ENCODE measurements at places on chromosomes 7 and 10. TPM values are rescaled to one million over a fixed set of nuclear protein-coding genes. Genes with fewer than 3 reads are reported as not detected.

Gene PLA2G12B
- not detected for total RNA-seq

Gene CALD1
- 0.47 TPM for total RNA-seq

DNA sequence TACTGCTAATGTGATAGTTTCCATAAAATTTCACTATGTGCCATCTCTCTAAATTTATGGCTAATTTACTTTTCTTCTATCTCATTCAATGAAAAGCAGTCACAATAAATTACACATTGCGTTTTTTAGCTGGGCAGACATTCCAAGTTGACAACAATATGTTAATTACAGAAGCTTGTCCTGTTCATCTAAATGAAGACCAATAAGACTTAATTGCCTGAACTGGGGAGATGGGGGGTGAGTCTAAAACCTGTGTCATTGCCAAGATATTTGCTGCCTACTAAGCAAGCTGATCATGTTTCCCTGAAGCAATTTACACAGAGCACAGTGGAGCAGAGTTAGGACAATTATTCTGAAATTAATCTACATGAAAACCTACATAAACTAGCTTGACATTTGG, 89.3 kb upstream of the ADRB1 start:
- H3K4me1 ChIP-seq = peaks cover 19% of the 10 kb centered on the region
- DNase-seq = no peak
- peaks cover 3% of the 10 kb centered on the region for H3K27me3 ChIP-seq
- H3K27ac ChIP-seq = no peak overlapping the region
- H3K36me3 ChIP-seq = peaks cover 3% of the 10 kb centered on the region
- H3K4me3 ChIP-seq = no peak overlapping the region

DNA sequence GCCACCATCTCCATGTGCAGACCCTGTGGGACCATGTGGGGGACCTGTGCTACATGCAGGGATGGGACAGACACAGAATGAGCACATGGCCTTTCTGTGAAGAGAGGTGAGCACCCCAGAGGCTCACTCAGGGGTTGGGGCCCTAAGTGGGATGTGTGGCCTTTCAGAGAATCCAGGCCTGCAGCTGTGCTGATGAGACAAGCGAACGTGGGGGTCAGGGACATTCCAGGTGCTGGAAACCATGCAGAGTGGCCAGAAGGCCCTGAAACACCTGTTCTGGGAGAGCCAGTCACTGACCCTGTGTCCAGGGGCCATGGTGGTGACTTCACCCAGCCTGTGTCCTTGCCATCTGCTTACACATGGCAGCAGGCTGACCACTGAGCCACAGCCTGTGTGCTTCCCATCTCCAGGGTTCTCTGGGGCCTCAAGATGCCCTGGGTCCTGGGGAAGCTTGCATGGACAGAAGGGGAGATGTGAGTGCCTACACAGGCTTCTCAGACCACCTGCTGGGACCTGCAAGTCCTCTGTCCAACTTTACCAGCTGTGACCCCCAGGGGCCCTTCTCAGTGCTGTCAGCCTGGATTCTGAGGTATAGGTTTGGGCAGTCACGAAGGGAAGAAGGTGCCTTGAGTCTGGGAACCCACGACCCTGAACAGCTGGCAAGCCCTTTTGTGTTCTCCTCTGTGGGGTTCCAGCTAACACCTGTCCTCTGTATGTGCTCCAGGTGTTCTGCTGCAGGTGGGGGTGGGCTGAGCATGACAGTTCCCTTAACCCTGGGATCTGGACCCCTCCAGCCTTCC, 17.6 kb downstream of the RAMP3 start:
- no peaks in the 10 kb centered on the region for H3K36me3 ChIP-seq
- no peak for DNase-seq
- H3K27ac ChIP-seq = no peak overlapping the region
- no peaks in the 10 kb centered on the region for H3K4me1 ChIP-seq

Gene INMT
- total RNA-seq = 0.12 TPM

DNA sequence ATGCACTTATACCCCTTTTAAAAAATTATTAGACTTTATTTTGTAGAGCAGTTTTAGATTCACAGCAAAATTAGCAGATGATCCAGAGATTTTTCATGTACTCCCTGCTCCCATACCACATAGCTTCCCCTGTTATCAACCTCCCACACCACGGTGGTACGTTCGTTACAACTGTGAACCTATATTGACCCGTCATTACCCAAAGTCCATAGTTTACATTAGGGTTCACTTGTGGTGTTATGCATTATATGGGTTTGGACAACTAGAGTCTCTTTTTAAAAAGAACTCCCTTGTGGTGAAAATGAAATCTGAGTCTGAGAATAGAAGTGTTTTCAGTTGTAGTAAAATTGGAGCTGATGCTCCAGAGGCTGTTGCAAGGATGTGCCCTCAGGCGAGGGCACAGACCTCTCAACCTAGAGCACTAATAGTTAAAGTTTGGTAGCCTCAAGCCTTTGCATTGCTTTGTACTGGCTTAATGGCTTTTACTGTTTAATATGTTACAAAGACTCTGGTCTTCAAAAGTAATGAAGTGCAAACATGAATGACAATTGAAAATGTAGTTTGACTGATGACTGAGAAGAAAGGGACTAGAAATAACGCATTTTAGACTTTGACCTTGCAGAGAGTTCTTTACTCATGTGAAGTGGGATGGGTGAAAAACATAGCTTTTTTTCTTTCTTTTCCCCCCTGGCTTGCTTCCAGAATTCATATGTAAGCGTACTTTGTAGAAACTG, 30.6 kb upstream of the CSTF2T start:
- no peaks in the 10 kb centered on the region for H3K4me1 ChIP-seq
- no peak overlapping the region for H3K27ac ChIP-seq
- no peak overlapping the region for H3K4me3 ChIP-seq
- no peak for DNase-seq
- H3K27me3 ChIP-seq = peaks cover 2% of the 10 kb centered on the region
- H3K36me3 ChIP-seq = no peaks in the 10 kb centered on the region

DNA sequence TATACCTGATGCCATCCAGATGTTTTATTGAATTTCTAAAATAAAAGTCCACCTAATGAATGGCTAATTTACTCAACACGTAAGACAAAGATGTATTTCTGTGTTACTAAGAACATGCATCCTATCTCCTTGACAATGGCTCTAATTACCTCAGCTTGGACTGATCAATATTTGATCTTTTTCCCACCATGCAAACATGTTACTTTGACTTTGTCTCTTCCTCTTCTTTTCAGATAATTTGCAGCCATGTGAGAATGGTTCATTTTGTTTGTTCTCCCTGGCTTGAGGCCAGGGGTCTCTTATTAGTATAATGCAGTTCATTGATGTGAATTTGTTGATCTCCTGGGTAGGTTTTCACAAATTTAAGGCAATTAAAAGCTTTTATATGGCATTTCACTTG, 302.1 kb downstream of the ADK start:
- no peak overlapping the region for H3K27ac ChIP-seq
- H3K27me3 ChIP-seq = no peaks in the 10 kb centered on the region
- H3K36me3 ChIP-seq = peaks cover 23% of the 10 kb centered on the region

GRCh38 chr7:116672596-116673456, 830 bp downstream of the MET start:
- no peak for DNase-seq
- peaks cover 8% of the 10 kb centered on the region for H3K4me1 ChIP-seq
- H3K36me3 ChIP-seq = no peaks in the 10 kb centered on the region
- no peak overlapping the region for H3K27ac ChIP-seq
- peak overlapping the region; percentile 39 for H3K4me3 ChIP-seq

Gene AASS
- 1.7 TPM for total RNA-seq

DNA sequence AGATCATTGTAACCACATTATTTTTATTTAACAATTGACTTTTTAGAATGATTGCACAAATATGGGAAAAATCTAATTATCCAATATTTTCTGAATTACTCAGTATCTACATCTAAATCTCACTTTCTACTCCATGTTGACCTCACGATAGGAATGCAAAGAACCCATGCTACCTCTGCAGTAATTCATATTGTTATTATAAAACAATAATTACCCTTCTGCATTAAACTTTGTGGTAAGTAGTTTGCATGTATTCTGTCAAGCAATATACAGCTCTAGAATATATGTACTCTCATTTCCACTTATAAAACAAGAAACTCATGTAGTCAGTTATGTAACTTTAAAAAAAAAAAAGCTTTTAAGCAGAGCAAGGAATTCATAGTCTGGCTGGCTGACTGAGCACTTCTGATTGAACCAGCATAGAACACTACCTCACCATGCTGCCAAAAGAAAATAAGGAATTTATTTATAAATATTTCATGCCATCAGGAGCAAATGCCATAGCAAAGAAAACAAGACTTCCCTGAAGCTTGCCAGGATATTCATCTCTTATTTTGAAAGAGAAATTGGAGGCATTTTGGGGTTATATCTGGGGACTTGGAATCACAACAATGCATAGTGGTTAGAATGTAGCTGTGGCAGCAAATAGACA, 895.7 kb downstream of the XPNPEP1 start:
- no peak for DNase-seq
- H3K4me1 ChIP-seq = no peaks in the 10 kb centered on the region
- H3K27me3 ChIP-seq = no peaks in the 10 kb centered on the region
- H3K4me3 ChIP-seq = no peak overlapping the region

- DNase-seq = no peak
- no peaks in the 10 kb centered on the region for H3K4me1 ChIP-seq
- no peak overlapping the region for H3K4me3 ChIP-seq
- H3K27ac ChIP-seq = no peak overlapping the region
Observed at GRCh38 chr10:121462281-121462680, 136.0 kb downstream of the FGFR2 start.

- no peaks in the 10 kb centered on the region for H3K4me1 ChIP-seq
- no peaks in the 10 kb centered on the region for H3K36me3 ChIP-seq
- H3K27ac ChIP-seq = no peak overlapping the region
- H3K4me3 ChIP-seq = no peak overlapping the region
Observed at GRCh38 chr7:148058092-148058491, 532.5 kb upstream of the C7orf33 start.

DNA sequence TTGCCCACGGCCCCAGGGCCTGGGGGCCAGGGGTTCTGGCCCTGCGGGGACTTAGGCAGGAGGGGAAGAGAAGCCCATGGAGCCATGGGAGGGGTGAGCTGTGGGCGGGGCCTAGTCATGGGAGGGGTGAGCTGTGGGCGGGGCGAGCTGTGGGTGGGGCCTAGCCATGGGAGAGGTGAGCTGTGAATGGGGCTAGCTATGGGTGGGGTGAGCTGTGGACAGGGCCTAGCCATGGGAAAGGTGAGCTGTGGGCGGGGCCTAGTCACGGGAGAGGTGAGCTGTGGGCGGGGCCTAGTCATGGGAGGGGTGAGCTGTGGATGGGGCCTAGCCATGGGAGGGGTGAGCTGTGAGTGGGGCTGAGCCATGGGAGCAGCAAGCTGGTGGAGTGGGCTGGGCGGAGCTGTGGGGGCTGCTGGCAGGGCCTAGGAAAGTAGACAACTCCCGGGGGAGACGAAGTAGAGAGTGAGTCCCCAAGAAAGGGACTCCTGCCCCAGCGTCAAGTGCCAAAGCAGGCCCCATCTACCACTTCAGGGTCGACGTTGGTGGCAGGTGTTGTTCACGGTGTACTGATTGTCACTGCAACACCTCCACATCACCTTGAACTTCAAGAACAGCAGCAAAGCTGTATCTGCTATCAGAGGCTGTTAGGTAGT, 19.2 kb upstream of the TTYH3 start:
- no peak overlapping the region for H3K4me3 ChIP-seq
- H3K27me3 ChIP-seq = peaks cover 2% of the 10 kb centered on the region
- no peak for DNase-seq
- H3K36me3 ChIP-seq = no peaks in the 10 kb centered on the region
- peaks cover 8% of the 10 kb centered on the region for H3K4me1 ChIP-seq

Gene PLEKHS1
- total RNA-seq = 0.07 TPM

Gene LRRC18
- not detected for total RNA-seq

Gene SORBS1
- total RNA-seq = 0.89 TPM

GRCh38 chr10:125101049-125101448, 59.3 kb downstream of the CTBP2 start:
- no peak overlapping the region for H3K4me3 ChIP-seq
- H3K4me1 ChIP-seq = no peaks in the 10 kb centered on the region
- no peak overlapping the region for H3K27ac ChIP-seq

GRCh38 chr7:91064938-91065337, 199.3 kb upstream of the FZD1 start:
- no peak for DNase-seq
- H3K4me1 ChIP-seq = no peaks in the 10 kb centered on the region
- no peaks in the 10 kb centered on the region for H3K27me3 ChIP-seq
- H3K27ac ChIP-seq = no peak overlapping the region

- no peak overlapping the region for H3K4me3 ChIP-seq
- DNase-seq = no peak
- no peaks in the 10 kb centered on the region for H3K4me1 ChIP-seq
- H3K27ac ChIP-seq = no peak overlapping the region
- H3K36me3 ChIP-seq = no peaks in the 10 kb centered on the region
Observed at GRCh38 chr7:44533301-44534055, 7.7 kb downstream of the NPC1L1 start.

DNA sequence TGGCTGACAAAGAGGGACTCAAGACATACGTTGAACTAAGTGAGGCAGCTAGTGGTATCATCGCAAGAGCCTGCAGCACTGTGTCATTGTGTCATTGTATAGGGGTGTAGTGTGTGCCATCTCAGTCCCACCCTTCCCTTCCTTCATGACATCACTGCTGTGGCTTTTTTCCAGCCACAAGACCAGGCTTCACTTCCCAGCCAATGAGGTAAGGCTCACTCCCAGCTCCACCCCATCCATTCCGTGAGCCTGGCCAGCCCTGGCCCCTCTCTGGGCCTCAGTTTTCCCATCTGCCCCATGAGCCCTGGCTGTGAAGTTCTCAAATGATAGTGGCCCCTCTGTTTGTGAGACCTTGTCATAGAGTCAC, 134.3 kb upstream of the ZMIZ1 start:
- no peaks in the 10 kb centered on the region for H3K4me1 ChIP-seq
- H3K27ac ChIP-seq = no peak overlapping the region
- no peak overlapping the region for H3K4me3 ChIP-seq
- no peak for DNase-seq

GRCh38 chr7:106927536-106927935, 62.5 kb downstream of the PIK3CG start:
- H3K4me1 ChIP-seq = no peaks in the 10 kb centered on the region
- no peak for DNase-seq
- H3K27me3 ChIP-seq = peaks cover 3% of the 10 kb centered on the region
- no peak overlapping the region for H3K4me3 ChIP-seq

DNA sequence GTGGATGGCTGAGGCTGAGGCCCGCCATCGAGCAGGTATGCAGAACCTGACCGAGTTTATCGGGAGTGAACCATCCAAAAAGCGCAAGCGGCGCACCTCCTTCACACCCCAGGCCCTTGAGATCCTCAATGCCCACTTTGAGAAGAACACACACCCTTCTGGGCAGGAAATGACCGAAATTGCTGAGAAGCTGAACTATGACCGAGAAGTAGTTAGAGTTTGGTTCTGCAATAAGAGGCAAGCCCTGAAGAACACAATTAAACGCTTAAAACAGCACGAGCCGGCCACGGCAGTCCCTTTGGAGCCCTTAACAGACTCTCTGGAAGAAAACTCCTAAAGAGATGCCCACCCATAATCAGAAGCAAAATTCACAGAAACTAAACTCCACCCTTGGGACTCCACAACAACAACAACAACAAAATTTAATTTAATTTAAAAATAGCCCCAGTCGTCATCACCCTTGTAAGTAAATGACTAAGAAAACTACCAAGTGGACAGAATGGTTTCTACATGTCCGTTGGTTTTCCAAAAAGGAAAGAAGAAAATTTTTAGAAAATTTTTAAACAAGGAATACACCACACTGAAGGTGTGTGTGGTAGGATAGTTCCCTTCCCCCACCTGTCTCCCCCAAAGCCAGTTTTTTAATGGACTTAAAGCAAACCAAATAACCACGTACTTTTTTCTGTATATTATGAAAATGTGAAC, 101.7 kb upstream of the YAE1 start:
- no peak overlapping the region for H3K4me3 ChIP-seq
- no peaks in the 10 kb centered on the region for H3K36me3 ChIP-seq
- H3K27me3 ChIP-seq = peaks cover 52% of the 10 kb centered on the region
